NCI-H526 treated with DMSO at 0.1 percent for 48 hours (cell line): ENCODE measurements at places on chromosomes 3 and 15.

- DNase-seq, result no peak
Observed at GRCh38 chr3:150331978-150332568, 76.0 kb upstream of the TSC22D2 start.

GRCh38 chr3:134874737-134875413 is 79.8 kb downstream of the EPHB1 start:
- DNase-seq, result no peak

DNA sequence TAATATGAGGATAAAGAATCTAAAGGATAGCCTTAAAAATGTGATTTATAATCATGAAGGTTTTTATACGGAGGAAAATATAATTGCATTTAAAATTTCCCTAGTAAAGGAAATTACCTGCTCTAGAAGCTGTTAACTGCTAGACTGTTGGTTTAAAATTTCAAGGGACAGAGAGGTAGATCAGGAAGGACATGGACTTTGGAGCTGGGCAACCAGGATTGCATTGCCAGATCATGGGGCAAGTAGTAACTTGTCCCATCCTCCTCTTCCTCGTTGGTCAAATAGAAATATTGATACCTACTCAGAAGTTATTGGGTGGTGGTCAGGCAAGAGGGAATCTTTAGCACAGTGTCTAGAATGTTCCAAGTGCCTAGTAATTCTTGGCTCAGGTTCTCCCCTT is 525.1 kb downstream of the MFSD1 start:
- DNase-seq, result no peak

DNA sequence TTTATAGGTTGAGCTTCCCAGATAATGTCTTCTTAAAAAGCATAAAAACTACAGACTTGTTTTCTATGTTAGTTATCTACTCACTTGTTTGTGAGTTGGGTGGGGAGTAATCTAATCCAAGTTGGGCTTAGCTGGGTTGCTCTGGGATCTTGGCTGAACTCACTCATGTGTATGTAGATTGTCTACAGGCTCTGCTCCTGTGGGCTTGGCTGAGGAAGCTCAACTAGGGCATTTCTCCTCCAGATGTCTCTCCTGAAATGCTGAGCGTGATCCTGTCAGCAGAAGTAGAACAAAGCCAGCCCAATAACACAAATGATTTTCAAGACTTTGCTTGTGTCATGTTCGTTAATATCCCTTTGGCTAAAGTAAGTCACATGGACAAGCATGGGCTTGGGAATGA is 17.3 kb downstream of the KCNH8 start:
- no peak for DNase-seq
